ENCODE measurements at places on chromosomes 11 and 22. TPM values are rescaled to one million over a fixed set of nuclear protein-coding genes. Genes with fewer than 3 reads are reported as not detected.

Gene ASCL2
- total RNA-seq = 0.62 TPM

Gene BACE1-AS
- 11.5 TPM for total RNA-seq

DNA sequence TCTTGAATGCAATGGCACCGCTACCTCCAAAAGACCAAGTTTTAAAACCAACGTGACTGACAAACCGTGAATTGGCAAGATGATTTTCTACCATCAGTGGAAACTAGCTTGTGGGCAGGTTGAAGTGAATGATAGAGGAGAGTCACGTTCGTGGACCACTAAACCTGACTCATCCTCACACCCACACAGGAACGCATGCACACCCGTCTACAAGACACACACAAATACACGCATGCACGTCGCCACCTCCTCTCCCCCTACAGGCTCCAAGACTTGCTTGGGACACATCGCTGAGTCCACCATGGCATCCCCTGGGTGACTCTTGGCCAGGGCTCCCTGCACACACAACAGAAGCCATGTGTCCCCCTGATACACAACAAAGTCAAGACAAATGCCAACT, 14.4 kb downstream of the TMPRSS6 start:
- no peak for DNase-seq

GRCh38 chr11:116255321-116255953, 517.4 kb downstream of the BUD13 start:
- DNase-seq = no peak
